ENCODE measurements at places on chromosomes 12 and 14.

DNA sequence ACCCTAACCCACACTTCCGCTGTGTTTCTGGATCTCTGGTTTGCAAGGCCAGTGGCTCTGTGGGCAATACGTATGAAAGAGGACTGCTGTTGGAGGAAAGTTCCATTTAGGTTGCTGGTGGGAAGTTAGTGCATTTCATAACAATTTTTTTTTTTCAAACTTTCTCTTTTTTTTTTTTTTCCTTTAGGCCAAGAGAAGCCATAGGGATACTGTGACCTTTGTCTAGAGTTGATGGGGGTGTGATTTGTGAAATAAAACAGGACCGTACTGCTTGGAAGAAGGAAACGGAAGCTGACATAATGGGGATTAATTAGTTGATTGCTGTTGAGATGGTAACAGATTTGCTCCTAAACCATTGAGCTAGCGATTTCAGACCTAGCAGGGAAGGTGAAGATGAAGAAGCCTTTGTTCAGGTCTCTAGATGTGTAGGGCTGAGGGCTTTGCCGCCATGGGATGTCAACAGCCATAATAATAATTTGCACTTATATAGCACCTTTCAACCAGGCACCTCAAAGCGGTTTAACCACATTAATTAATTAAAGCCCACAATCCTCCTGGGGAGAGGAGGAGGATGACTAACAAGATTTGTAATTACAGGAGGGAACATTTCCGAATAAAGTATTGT is 315.3 kb downstream of the ZFP36L1 start:
- no peak for DNase-seq

DNA sequence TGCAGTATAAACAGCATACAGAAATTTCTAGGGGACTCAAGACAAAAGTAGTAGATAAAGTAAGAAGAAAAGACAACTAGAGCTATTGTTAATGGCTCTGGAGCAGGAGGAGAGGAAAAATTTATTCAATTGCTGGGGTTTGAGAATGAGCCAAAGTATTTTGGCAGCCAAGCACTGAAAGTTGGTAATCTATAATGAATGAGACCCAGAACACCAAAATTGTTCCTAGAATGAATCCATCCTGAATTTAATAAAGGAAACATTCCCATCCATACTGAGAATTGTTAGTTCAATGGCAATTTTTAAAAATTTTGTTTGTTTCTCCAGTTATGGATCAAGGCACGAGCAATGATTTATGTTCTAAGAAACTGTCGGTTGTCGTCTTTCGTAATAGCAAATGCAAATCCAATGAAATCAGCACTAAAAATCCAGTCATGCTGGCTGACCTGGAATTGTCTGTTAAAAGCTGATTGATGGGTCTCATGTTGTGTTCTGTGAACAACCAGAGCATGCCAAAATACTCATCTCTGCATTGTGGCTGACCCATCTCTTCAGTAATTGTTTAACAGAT is 170.9 kb upstream of the LMNTD1 start:
- DNase-seq, result no peak

- DNase-seq, result no peak
These were observed 38.5 kb downstream of the SLC38A6 start for GRCh38 chr14:61019537-61019936.

- no peak for DNase-seq
These were observed 4.4 kb upstream of the BTBD7 start for GRCh38 chr14:93337143-93337753.

DNA sequence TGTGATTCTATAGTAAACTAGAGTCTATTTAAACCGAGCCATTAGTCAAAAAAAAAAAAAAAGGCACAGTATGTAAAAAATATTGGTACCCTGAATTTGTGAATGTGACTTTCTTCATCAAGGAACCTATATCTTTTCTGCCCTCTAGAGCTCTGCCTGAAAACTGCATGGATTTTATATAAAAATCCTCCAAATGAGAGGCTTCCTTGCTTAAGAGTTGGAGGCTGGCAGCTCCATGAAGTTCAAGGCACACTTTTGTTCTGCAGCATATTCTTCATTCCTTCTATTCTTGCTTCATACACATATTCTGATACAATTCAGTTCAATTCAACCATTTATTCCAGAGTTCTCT is 23.1 kb upstream of the NKX2-8 start:
- no peak for DNase-seq

- no peak for DNase-seq
These were observed 72.1 kb downstream of the FOXN3 start for GRCh38 chr14:89344920-89345254.

DNA sequence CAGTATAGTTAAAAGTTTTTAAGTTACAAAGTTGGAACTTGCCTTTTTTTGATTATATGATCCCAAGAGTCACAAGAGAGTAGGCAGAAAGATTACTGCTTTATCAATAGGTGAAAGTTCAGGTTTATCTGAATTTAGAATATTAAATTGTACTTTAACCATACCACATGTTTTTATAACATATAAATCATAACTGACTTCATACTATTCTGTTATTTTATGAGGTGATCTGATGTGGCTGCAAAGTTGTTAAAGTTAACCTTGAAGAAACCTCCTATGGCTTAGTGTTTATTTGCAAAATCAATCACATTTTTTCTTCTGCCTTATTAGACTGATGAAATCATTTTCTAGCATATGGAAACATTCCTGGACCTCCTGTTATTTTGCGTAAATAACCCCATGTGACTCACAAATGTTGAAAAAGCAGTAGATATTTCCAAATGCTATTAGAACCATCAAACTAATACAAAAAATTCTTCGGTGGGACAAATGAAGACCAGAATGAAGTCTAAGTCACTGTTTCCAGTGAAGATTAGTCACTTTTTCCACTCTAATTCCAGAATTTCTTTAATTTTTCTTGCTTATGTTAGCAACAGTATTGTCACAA is 132.1 kb downstream of the RAD51B start:
- DNase-seq, result no peak

GRCh38 chr14:74737753-74738325 is 24.9 kb downstream of the FCF1 start:
- no peak for DNase-seq

DNA sequence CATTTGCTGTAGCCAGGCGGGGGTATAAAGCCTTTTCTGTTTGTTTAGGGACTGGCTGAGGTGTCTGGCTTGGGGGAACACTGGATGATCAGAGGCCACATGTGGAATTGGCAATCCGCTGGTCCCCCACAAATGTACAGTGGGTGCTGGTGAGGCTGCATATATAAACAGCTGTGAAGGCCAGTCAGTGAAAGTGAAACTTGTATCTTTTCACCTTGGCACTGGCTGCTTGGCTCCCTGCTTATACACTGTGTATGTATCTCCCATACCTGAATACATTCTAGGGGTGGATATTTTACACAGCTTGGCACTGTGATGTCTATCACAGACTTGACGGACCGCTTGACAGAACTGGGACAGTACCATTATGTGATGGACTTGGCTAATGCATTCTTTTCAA is 246.8 kb upstream of the AVPR1A start:
- DNase-seq, result no peak
